Fibroblast of pulmonary artery (primary cell): ENCODE measurements at places on chromosomes 16 and 17.

DNA sequence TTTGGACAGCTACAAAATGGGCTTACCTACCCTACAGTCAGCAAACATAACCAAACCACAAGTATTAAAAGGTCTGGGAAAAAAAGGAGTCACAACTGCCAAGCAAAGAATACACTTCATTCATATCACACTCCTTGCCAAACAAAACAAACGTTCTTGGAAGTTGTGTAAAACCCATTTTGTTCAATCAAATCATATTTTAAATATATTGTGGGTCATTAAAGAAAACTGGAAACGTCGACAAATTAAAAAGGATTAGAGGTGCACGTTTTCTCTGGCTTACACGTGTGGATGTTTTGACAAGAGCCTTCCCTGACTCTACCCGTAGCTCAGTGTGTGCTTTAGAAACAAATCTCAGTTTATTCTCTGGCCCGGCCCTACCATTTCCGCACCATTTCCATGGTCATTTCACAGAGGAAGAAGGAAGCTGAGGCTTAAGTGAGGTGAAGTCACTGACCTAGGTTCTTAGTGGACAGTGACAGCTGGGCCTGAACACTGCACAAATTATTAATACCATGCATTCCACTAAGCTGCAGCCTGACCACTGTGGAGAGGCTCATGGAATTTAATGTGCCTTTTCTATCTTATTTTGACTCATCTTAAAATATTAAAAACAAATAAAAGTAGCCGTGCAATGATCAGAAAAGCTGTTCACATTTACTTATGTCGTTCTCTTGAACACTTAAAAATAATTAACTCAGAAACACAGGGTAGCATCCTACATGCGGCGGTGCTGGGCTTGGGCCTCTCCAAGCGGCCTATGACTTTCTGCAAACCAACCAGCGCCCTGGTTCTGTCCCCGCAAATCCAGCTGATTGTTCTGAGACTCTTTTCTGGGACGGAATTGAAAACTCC, 968 bp downstream of the CEP112 start:
- peak; percentile 72 for DNase-seq

GRCh38 chr17:75110234-75110937, 617 bp downstream of the ARMC7 start:
- no peak for DNase-seq

DNA sequence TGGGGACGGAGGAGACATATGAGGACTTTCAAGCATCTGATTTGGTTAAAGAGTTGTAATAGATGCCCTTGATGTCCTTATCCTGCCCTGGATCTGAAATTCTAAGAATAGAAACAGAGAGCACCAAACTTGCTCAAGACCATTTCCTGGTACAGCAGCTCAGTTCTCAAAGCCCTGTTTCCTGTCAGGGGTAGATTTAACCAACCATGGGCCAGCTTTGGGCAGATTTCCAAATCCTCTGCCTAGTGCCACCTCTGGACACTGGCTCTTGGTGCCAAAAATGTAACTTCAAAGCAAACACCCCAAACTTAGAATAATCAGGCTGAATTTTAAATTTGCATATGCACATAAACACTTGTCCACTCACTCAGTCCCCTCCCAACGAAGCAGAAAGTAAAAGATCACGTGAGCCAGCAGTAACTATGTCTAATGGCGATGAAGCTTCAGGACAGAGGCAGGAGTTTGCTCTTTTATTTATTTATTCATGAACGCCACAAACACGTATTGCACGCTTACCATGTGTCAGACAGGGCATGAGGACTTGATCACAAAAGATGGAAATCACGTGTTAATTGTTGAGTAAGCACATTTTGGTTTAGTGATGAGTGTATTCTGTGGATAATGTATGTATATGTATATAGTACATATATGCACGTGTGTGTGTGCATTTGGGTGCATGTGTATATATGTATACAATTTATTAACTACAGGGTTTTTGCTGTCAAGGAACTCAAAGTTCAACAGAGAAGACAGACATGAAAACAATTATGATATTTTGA, 23.1 kb upstream of the SDK2 start:
- no peak for DNase-seq

DNA sequence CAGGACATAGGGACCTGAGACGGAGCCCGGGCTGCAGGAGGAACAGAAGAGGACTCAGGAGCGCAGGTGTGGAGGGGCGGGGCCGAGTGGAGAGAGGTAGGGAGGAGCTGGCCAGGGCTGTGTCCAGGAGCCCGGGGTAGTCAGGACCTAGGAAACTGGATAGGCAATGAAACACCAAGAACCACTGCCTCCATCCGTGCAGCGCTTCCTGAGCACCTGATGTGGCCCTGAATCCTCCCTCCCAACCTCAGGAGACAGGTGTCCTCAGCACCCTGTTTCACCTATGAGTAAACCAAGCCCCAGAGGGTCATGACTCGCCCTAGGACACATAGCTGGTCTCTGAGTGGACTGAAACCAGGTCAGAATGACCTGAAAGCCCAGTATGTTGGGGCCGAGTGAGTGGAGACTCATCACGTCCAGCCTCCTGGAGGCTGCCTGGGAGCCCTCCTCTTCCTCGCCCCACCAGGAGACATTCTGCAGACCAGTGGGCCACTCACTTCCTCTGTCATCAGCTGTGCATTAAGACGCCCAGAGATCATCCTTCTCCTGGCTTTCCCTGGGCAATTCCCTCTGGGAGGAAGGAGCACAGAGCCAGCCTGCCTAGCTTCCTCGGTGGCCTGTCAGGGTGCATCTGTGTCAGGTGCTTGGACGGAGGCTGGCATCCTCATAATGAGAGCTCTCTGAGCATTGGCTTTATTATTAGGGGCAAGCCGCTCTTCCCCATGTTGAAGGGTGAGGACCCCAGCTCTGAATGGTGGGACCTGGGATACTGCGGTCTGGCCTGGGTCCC, 72.8 kb downstream of the SCNN1B start:
- DNase-seq = no peak

GRCh38 chr17:70780031-70780430, 610.7 kb downstream of the KCNJ2 start:
- peak; percentile 24 for DNase-seq

DNA sequence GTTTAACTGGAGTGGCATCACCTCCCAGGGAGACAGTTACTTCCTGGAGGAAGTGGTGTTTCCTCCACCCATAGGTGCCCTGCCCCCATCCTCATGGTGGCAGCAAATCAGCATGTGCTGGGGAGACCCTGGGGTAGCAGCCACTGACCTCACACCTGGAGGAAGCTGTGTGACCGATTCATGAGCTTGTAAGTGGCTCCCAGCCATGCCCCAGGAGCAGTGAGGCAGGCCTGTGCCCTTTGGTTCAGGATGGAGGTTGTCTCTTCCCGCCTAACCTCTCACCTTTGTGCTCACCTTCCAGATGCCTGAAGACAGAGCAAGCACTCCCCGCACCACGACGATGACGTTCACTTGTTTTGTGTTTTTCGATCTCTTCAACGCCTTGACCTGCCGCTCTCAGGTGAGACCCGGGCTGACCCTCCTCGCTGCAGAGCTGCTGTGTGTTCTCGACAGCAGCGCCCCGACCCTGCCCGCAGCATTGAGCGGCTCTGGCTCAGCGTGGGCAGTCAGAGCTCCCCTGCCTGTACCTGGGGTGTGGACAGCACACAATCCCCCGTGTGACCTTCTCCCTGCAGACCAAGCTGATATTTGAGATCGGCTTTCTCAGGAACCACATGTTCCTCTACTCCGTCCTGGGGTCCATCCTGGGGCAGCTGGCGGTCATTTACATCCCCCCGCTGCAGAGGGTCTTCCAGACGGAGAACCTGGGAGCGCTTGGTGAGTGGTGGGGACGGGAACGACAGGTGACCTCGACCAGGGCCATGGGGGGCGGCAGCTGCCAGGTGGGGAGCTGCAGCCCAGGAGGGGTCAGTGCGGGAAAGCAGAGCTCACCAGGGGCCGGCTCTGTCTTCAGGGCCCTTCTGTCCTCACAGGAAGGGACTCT, 42.8 kb downstream of the MEAK7 start:
- DNase-seq = no peak

- DNase-seq = no peak
Observed at GRCh38 chr16:7200320-7200719, 132.3 kb upstream of the RBFOX1 start.
